Skeletal muscle cell (primary cell): ENCODE measurements at places on chromosomes 3 and 15.

DNA sequence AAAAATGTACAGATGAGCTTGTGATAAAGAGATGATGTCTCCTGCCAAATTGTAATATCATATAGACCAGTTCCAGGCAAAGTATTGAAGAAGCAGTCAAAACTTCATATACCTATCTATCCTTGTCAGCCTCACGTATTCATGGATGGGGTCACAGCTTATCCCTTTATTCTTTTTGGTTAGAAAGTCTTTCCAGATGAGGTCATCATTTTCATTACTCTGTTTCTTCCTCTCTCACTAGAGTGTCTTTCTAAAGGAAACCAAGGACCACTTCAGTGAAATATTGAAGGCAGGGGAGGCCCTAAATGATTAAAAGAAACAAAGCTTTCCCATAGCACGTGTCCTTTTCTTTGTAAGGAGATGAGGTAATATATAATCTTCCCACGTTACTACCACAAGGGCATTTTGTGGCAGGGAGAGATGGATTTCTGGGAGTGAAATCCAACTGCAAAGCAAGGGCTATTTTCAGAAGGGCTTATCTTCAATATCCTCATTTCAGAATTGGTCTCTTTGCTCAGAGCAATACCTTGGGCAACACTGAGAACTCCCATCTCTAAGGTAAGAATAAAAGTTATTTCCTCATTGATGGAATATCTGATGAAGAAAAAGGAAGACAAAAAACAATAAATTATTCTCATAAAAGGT, 260.2 kb downstream of the TIGIT start:
- no peak for DNase-seq

GRCh38 chr3:72633121-72633520, 215.1 kb downstream of the SHQ1 start:
- no peak for DNase-seq

DNA sequence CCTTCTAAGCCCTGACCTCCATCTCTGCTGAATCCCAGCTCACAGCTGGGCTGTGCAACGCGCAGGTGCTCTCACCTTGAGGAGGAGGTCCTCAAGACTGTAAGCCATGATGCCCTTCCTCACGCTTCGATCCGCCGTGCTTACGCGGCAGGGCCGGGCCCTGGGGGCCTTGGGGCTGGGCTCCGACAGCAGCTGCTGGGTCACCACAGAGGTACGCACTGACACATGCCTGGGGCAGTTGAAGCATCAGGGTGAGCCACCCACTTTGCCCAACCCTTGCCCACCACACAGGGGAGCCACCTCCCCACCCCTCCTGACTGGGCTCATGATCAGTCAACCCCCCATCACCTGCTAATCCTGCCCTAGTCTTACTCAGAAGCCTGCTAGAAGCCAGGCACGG, 3.1 kb downstream of the CIDEC start:
- no peak for DNase-seq

DNA sequence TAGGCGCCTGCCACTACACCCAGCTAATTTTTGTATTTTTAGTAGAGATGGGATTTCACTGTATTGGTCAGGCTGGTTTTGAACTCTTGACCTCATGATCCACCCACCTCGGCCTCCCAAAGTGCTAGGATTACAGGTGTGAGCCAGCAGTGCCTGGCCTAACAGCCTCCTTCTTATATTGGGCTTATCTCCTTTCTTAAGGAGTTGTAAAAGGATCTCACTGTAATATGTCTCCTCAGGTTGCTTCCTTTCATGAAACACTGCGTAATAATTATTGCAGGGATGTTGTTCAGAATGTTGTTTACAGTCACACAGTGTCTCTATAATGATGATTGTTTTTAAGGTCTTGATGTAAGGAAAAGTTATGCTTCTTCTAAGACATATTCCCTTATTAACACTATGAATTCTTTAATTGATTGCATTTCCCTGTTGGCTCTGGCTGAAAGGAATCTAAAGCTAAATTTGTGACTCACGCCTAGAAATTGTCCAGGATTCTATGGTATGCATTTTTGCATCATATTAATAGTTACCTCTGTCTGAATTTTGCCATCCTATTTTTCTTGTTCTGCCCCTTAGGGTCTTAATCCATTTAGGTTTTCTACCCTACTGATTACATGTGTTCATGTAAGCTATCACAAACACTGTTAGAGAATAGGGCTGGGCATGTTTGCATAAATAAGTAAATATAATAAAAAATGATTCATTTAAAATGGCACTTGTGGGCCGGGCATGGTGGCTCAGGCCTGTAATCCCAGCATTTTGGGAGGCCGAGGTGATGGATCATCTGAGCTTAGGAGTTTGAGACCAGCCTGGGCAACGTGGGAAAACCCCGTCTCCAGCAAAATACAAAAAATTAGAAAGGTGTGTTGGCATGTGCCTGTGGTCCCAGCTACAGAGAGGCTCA, 24.5 kb upstream of the RNF111 start:
- DNase-seq, result no peak

- no peak for DNase-seq
Observed at GRCh38 chr15:91264651-91265351, 164.7 kb downstream of the SV2B start.

DNA sequence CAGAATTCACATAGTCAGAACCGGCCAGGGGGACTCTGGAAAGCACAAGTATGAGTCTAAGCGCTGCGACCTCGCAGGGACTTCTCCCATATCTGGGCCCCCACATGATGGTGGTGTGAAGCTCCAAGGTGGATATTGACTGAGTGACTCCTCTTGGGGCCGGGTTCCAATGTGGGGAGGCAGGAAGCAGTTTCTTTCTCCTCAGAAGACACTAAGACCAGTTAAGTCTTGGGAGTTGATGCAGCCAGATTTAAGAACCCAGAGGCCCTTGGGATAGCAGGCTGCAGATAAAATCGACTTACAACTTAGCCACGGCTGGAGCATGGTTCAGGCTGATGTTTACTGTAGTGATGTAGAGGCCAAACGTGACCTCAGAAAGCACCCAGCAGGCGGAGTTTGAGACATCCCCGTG, 55.4 kb upstream of the KLF13 start:
- DNase-seq, result no peak

- DNase-seq, result no peak
Observed at GRCh38 chr3:21914451-21914850, 163.4 kb upstream of the ZNF385D start.

DNA sequence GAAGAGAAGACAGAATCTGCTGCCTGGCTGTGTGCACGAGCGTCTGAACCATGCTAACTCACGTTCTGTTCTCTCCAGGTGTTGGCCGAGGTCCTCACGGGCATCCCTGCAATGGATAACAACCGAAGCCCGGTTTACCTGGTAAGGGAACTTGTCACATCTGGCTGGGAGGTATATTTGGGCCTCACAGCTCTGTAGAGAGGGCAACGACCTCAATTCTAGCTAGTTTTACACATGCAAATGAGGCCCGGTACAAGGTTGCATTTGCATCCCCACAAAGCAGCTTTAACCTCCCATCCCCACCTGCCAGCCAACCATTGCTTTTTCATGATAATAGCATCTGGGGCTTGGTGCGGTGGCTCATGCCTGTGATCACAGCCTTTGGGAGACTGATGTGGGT, 22.0 kb upstream of the TATDN2 start:
- no peak for DNase-seq

- DNase-seq, result no peak
Observed at GRCh38 chr15:25670025-25670554, 193.0 kb downstream of the ATP10A start.

DNA sequence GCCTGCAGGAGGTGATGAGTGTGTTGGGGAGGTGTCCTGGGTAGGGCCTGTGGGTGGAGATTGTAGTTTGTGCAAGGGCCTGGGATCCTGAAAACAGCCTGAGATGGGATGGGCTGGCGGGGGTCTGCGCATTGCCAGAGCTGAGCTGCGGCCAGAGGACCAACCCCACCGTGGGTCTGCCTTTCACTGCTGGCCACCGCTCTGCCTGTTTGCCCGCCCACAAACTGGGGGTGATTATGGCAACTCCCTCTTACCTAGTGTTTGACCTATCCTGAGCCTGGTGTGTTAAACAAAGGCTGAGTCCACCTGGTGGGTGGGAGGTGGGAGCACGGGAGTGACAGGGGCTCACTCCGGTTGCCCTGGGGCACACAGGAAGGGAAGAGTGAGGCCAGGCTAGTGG, 9.8 kb downstream of the ABTB1 start:
- no peak for DNase-seq

DNA sequence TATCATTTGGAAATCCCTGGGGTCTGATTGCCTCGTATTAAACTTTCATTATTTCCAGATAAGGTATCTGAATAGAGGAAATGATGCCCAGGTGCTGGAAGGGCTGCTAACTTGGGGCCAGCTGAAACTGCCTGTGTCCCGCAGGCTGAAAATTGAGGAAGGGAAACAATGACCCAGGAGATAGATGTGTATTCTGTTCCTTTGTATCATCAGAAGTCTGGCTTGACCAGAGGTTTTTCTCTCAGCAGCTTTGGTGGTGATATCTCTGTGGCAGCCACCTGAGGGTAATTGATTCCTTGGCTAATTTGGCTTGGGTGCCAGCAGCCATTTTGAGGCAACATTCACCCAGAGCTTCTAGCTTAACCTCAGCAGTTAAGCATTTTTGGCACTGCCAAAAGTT, 90.0 kb upstream of the STT3B start:
- DNase-seq, result no peak

DNA sequence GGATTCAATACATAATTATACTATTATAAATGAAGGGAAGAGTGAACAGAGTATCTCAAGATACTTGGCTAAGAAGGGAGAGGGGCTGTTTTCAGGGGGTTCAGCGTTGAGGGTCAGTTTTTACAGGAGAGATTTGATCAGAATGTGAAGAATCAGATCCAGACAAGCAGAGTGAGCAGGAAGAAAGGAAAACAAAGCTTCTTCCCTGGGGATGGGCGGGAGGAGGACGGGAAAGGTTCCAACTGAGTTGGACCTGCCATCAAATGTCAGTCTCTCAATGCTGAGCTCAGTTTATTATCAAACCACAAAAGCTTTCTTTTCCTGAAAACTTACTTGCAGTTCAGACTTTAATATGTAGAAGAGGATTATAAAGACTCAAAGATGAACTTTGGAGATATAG, 6.0 kb upstream of the MELTF start:
- DNase-seq, result no peak

DNA sequence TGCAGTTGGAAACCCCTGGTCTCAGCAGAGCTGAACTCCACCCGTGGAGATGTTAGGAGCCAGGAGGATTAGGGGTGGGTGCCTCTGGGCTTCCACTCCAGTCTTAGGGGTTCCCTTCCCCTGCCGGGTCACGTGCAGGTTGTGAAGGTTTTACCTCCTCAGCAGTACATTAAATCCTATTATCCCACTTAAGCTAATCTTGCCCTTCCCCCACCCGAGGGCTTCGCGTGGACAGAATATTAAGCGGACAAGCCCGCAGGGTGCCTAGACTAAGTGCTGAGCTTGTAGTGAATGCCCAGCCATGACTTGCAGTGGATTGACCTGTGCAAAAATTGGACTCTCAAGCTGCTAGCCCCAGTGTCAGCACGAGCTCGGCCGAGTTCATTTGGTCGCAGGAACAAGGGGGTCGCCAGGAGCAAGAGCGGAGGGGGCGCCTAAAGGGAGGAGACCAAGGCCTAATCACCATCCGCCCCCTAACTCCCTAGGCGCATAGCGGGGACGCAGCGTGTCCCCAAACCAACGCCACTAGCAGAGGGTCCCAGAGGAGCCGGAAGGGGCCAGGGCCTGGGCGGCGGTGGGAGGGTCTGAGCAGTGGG, 498 bp upstream of the SEMA4B start:
- DNase-seq, result no peak

GRCh38 chr3:15297608-15298350, 34.6 kb downstream of the SH3BP5 start:
- DNase-seq, result no peak

DNA sequence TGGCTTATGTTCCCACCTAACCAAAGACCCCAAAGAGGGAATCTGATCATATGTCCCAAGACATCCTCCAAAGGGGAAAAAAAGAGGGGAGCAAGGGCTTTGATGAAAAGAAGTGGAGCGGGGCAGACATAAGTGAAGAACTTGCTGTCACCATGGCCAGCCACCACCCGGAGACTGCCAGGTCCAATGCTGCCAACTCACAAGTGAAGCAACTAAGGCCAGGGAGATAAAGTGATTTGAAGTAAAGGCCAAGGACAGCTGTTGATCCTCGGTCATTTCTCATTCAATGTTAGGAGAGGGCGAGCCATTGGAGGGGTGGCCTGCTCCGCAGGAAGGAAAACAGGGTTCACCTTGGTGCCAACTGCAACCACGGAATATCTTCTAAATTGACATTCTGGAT, 72.6 kb upstream of the C3orf80 start:
- DNase-seq, result no peak

DNA sequence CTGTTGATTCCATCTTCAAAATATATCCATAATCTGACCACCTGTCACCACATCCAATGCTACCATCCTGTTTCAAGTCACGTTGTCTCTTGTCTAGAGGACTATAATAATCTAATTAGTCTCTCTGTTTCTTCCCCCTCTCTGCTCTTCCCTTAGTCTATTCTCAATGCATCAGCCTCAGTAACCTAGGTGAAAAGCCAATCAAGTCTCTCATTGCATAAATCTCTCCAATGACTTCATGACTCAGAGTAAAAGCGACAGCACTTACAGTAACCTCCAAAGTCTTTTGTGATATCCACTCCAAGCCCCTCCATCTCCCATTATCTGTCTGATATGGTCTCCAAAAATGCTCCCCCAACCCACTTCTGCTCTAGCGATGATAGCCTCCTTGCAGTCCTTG, 7.2 kb downstream of the UBA3 start:
- DNase-seq, result no peak

- peak; percentile 99 for DNase-seq
Observed at GRCh38 chr3:72891053-72891855, 3.4 kb downstream of the GXYLT2 start.

DNA sequence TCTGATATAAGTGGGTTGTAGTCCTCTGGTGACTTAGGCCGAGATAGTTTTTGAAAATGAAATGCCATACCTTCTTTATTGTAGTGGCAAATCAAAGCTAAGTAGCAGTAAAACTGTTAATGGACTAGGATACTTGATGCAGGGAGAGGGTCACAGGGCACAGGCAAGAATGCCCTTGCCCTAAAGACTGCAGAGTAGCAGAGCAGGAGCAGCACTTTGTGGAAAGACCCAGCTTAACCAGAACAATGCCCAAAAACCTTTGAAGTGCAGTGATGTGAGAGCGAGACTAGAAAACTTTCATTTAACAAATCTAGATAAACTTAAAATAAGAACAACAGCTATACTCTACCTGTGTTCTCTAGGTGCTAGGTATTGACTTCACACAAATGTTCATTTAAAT, 121.9 kb downstream of the MBNL1 start:
- DNase-seq, result no peak

DNA sequence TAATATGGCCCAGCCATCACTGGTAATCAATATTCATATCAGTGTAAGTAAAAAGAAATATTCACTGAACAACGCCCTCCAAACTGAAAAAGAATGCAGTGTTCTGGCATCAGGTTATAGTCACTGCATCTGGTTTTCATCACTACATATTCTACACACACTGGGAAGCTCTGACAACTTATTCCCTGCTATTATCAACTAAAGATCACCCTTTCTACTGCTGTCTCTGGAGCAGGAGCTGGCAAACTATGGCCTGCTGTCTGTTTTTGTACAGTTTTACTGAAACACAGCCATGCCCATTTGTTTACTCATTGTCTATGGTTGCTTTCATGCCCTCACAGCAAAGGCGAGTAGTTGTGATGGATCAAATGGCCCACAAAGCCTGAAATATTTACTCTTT, 35.3 kb downstream of the TUBGCP4 start:
- DNase-seq, result no peak
